ENCODE measurements at places on chromosomes 4 and X. TPM values are rescaled to one million over a fixed set of nuclear protein-coding genes. Genes with fewer than 3 reads are reported as not detected.

The XG gene
- total RNA-seq, result not detected

The IGSF1 gene
- 0.84 TPM for total RNA-seq

The USP17L17 gene
- total RNA-seq, result not detected

The IL2 gene
- total RNA-seq, result not detected

The MAB21L2 gene
- 0.10 TPM for total RNA-seq

The PDLIM3 gene
- 13.6 TPM for total RNA-seq

The HSD17B11 gene
- total RNA-seq, result 96.4 TPM

The UBL4A gene
- 46.0 TPM for total RNA-seq

The FAM50A gene
- total RNA-seq, result 37.8 TPM

The OTUD6A gene
- not detected for total RNA-seq

The STPG2 gene
- not detected for total RNA-seq

The SPANXN3 gene
- not detected for total RNA-seq

DNA sequence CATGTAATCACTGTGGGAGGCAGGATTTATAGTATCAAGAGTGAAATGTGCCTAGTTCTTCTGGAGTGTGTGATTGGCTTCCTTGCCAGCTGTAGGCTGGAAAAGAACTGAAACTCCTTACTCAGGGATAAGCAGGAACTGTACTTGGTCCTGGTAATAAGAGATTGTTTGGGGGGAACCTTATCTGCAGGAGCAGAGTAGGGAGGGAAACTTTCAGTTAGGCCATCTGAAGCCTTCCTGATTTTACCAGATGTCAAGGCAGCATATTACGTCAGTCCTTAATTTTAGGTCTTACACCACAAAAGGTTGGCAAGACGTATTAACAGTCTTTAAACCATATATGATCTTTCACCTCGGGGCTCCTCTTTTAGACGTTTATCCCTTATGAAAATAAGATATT is 231.5 kb upstream of the FMR1 start:
- no peak for DNase-seq

GRCh38 chr4:6573551-6573950 is 1.4 kb upstream of the MAN2B2 start:
- DNase-seq, result no peak

DNA sequence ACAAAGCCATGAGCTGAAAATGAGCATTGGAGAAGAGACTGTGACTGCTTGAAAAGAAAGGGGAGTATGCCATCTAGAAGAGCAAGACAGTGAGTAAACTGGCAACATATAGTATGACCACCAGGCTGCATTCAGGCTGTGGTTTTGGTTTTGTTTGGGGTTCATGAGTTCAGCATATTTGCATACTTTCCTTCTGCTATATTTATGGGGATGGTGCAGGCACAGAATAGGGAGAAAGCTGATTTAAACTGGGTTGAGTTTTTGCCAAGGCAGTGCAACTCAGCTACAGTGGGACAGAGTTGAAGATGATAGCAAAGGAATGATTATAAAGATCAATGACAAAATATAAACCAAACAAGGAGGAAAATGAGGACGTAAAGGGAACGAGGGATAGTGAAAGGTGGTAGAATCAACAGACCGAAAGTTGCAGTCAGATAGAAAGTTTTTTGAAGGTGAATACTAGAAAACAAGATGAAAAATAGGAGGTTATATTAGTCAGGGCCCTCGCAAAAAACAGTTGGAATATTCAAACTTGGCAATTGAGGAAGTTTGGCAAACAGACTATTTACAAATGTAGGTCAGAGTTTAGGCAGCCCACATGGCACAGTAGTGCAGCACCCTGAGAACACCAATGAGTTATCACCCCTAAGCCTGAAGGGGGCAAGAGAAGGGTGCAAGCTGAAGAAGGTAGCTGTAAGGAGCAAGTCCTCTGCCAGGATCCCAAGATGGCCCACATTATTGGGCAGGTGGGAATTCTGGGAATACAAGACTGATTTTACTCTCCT is 114.8 kb upstream of the MAP9 start:
- DNase-seq, result no peak

DNA sequence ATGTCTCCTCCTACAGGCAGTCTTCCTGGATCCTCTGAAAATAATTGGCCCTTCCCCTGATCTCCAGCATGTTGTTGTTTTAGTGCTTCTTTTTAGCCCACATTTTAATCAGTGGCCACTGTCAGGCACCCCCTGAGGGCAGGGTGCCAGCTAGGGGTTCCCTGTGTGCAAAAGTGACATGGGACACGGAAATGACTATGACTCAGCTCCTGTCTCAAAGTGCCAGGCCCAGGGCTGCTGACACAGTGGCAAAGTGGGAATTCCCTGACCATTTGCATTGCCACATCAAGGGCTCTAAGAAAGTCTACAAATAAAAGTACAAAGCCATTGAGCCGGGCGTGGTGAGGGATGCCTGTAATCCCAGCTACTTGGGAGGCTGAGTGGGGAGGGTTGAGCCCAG is 24.8 kb downstream of the HMX1 start:
- no peak for DNase-seq

DNA sequence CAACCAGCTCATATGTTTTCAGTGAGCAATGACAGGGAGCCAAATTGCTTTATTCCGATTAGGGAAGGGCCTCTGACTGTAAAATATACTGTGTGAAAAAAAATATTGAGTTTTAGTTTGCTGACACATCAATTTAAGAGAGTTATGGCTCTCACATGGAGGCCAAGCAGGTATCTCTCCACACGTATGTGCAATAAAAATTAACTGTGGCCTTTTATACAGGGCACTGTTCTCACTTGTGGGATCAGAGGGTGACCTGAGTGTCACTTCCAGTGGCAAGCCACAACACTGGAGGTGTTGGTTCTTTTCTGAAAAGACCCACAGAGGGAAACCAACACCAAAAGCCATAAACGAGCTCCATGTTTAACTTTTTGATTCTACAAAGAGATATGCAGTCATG is 462.8 kb downstream of the MID1IP1 start:
- DNase-seq, result no peak

- peak; percentile 70 for DNase-seq
These were observed 1578.3 kb upstream of the TENM3 start for GRCh38 chr4:180664766-180665368.

DNA sequence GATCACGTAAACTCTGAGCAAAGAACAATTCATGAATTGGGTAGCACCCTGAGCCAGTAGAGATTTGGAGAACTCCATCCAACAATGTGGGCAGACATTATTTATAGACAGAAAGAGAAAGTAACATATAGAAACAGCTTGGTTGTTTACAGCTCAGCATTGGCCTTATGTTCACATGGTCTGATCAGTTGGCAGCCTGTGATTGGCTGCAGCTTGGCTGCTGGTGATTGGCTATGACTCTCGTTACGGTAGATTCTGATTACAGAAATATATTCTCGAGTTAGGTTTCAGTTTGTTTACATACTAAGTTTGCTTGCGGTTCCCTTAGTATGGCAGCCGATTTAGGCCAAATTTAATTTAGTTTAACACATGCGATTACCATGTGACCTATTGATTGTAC is 663.4 kb downstream of the RAPGEF2 start:
- peak; percentile 77 for DNase-seq

DNA sequence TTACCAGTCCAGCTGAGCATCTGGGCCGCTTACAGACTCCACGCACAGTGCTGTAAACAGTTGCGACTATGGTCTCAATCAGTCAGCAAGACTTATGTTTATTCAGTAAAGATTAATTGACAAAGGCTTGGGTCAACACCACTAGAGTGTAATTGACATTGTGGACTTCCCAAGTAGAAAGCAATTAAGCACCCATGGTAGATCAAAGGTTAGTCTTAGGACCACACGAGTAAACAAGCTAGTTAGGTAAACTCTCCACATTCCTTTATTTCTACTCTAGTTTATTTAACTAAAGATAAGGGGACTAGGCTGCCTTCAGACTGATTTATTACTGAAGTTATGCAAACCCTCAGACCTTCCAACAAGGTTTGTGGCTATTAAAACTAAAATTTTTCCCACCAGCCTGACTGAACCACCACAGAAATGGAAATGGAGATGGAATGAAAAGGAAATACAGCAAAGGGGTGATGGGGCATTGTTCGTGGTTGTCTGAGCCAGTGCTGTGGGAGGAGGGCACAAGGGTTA is 44.2 kb downstream of the MTHFD2L start:
- no peak for DNase-seq

DNA sequence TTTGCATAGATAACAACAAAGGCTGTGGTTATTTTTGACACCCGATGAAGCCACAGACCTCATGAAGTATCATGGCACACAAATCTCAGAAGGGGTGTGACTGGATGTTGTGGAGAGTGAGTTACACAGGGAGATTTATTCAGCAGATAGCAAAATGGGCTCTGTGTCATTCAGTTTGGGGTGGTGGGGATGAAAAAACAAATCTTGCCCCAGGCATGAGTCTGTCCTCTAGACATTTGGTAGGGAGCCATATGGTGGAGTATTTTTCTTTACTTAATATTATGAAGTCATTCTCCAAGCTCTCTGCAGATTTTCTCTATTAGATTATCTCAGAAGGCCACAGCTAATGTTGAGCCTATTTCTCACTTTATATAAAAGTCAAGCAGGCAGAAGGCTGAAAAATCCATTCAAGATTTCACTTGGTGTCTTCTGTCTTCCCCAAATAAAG is 277.1 kb upstream of the TENM3 start:
- peak; percentile 89 for DNase-seq
